ENCODE measurements at places on chromosomes 3 and 15.
A peak's percentile ranks its signal among the peaks of the same experiment; 100 is the strongest.

- no peak for DNase-seq
Measured at GRCh38 chr3:125054449-125055329, 1.1 kb downstream of the HEG1 start.

GRCh38 chr3:121072133-121072532 is 164.1 kb downstream of the STXBP5L start:
- no peak for DNase-seq

DNA sequence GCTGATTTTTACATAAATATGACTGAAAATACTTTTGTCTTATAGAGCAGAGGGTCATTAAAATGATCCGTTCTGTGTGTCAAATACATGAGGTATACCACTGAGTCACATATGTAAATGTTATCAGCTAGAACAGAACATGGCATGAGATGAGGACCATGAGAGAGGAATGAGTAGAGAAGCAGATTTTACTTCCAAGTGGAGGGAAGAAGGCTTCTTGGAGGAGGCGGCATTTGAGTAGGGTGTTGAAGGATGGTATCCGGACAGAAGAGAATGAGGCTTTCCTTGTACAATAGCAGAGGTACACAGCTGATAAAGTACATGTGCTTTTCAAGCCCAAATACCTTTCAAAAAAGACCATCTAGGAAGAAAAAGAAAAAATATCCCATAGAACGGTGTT is 4.8 kb downstream of the LIPC start:
- DNase-seq = no peak

DNA sequence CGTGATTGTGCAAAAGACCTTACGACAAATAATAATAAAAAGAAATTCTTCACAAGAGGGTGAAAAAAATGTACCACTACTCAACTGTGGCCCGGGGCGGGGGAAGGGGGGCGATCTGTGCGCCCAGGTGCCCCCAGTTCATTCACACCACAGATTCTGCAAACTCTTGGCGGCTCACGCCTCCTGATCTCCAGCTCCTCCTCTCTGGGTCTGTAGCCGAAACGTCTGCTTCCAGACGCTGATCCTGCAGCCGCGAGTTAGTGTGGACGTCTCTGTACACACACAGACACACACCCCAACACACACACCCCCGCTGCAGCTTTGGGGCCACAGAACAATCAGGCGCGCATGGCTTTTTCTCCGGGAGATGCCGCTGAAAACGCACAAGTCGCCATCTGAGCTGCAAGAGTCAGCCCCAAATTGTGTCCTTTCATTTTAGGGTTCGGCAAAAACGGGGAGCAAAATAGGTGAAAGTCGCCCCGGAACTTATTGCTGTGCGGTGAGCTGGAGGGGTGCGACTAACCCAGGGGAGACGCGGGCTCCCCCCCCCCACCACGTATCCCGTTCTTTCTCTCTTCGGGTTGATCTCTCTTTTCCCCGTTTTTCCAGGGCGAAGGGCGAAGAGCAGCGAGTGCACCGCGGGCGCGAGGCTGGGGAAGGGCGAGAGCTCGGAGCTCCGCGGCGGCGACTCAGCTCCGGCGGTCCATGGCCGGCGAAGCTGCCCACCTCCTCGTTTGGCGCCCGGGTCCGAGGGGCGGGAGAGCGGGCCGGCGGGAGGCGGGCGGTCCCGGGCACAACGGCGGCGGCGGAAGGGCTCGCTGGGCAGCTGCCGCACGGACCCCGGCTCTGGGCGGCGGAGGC is 505 bp upstream of the WNT5A start:
- no peak for DNase-seq

DNA sequence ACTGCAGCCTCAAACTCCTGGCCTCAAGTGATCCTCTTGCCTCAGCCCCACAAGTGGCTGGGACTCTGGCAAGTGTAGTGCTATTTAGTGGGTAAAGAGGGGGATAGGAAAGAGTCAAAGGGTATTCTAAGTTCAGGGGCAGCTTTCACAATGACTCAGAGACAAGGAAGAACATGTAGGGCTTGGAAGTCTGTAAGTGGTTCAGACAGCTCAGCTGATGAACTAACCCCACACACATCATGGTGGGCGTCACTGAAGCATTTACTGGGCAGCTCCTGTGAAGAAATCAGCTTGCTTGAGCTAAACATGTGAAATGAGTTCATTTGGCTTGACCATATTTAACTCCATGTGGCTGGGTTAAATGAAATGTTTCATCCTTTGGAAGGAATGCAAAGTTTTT is 34.6 kb upstream of the THSD4 start:
- no peak for DNase-seq

GRCh38 chr3:156674911-156675829 is 780 bp downstream of the TIPARP start:
- DNase-seq = no peak

DNA sequence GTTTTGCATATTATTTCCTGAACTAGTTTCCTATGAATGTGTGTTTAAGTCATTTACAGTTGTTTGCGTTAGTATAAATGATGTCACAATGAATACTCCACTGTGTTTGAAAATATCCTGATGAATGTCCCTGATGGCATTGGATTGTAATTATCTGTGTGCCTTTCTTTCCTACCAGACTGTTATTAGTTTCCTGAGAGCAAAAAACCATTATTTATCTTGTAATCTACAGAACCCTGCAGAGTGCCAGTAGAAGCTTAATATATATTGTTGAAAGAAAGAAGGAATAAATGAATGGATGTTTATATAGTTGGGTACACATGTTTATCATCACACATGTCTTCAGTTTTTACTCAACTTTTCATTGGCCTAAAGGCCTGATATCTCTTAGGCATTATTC is 312.6 kb downstream of the AGBL1 start:
- no peak for DNase-seq

- no peak for DNase-seq
Measured at GRCh38 chr15:92097474-92098178, 244.1 kb downstream of the SLCO3A1 start.

DNA sequence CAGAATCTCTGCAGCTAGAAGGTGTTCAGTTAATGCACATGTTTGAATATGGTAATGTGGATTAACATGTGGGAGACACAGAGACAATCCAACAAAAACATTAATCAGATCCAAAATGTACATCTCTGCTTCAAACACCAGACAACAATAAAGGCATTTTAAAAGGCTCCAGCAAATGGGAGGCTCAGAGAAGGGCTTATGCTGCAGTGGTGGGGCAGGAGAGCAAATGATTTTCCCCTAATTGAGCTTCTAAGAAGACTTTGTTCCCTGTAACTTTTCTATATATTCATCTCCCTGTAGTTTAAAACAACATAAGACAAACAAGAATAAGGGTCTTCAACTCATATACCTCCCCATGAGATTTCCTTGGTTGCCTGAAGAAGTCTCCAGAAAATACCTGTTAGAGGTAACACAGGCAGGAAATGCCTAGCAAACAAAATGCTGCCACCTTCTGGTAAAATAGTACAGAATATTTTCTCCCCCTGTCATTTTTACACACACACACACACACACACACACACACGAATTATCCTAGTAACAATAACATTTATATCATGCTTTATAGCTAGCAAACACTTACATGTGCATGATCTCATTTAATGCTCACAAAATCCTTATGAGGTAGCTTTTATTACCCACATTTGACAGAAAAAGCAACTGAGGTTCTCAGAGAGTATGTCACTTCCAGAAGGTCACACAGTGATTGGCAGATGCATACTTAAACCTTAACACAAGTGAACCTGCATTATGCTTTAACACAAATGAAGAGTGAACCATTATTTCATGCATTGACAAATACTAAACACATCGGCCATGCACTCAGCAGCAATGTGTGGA is 123.4 kb upstream of the MB21D2 start:
- DNase-seq = peak; percentile 16

DNA sequence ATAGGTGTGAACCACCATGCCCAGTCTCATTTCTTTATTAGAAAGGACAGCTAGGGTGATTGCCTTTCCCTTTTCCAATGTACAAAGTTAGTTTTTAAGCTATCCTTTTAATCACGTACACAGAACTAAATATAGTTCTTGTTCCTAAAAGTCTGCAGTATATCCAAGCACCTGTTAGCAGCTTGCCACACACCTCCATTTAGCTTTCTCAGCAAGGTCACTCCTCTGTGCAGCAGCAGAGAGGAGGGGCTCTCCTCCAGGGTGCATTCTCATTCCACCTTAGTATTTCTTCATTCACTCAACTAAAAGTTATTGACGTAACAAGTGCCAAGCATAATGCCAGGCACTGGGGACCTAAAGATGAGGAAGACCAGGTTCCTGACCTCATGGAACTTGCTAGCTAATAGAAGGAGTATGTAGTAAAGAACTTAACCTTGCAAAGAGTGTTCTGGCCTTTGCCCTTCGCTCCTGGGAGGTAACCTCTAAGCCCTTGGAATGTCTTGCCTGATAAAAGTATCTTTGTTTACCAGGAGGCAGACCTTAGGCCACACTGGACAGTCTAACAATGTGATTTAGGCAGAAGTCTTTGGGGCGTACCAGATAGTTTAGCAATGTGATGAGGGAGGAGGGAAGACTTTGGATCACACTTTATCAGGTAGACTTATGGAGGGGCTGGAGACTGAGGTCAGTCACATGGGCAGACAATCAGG is 12.7 kb upstream of the PTPN9 start:
- DNase-seq = no peak

- no peak for DNase-seq
Measured at GRCh38 chr15:40754574-40754882, 526 bp downstream of the RMDN3 start.

GRCh38 chr15:68667800-68668625 is 89.2 kb downstream of the CORO2B start:
- no peak for DNase-seq

- DNase-seq = no peak
Measured at GRCh38 chr3:114308830-114309229, 15.0 kb downstream of the TIGIT start.

GRCh38 chr3:51388286-51389029 is 2.6 kb upstream of the RBM15B start:
- DNase-seq = no peak

- DNase-seq = no peak
Measured at GRCh38 chr3:141388823-141389621, 20.7 kb downstream of the ZBTB38 start.

GRCh38 chr3:38019658-38020341 is 9.6 kb downstream of the PLCD1 start:
- DNase-seq = no peak

DNA sequence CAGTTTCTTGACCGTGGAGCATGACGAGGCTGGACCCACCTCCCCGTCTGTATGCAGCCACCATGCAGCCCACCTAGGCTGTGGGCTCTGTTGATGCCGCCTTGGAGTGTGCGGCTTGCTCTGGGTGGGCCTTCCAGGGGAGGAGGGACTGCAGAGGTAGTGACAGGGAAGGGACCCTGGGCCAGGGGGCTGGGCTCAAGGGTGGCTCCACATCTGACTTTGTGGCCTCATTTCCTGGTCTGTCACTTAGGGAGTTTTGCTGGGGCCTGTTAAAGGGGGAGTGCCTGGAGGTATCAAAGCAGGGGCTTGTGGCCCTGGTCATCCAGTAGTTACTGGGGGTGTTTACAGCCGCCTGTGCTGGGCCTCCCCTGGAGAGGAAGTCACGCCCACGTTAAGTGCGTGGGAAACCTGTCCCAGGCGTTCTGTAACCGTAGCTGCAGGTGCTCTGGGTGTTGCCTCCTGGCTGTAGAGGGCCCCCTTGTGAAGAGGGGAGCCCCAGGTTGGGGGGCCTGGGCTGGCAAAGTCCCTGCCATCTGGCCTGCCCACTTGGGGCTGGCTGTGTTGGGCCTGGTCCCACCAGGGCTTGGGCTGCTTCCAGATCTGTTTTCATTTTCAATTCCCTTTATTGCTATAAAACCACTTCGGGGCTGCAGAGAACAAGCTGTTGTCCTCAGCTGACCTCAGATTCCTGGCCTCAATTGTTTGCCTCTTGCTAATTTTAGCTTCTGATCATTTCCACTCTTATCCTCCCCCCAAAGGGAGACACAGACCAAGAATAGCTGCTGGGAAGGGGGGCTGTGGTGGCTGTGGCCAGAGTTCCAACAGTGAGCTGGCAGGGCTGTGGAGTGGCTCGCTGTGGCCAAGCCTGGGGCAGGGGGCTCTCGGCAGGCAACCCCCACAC is 26.5 kb downstream of the KLF13 start:
- peak; percentile 33 for DNase-seq

DNA sequence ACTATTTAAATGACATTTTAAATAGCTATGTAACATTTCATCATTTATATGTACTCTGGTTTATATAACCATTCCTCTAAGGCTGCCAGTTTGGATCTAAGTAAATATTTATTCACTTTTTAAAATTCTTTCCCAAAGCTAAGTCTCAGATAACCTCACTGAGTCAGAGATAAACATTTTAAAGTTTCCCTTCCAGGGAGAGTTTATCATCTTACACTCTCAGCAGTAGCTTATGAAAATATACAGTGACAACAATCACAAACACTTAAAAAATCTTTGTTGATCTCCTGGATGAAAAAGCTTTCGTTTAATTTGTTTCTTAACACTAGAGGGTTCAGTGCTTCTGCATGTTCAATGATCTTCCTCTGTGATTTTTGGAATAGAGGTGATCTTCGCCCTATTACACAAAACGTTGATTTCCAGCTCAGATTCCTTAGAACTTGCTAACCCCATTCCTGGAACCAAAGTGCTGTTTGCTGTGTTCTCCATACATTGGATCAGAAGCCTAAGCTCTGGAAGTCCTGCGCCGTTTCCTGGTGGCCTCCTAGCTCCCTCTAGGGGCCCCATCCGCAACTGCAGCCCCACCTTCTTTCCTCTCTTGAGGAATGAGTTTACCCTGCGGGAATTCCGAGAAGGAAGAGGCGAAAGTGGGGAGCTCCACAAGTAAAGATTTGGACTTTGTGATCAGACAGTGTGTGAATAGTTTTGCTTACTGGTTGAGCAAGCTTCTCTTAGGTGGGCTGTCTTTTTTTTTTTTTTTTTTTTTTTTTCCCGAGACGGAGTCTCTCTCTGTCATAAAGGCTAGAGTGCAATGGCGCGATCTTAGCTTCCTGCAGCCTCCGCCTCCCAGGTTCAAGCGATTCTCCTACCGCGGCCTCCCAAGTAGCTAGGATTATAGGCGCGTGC is 29.3 kb upstream of the SACM1L start:
- DNase-seq = no peak

DNA sequence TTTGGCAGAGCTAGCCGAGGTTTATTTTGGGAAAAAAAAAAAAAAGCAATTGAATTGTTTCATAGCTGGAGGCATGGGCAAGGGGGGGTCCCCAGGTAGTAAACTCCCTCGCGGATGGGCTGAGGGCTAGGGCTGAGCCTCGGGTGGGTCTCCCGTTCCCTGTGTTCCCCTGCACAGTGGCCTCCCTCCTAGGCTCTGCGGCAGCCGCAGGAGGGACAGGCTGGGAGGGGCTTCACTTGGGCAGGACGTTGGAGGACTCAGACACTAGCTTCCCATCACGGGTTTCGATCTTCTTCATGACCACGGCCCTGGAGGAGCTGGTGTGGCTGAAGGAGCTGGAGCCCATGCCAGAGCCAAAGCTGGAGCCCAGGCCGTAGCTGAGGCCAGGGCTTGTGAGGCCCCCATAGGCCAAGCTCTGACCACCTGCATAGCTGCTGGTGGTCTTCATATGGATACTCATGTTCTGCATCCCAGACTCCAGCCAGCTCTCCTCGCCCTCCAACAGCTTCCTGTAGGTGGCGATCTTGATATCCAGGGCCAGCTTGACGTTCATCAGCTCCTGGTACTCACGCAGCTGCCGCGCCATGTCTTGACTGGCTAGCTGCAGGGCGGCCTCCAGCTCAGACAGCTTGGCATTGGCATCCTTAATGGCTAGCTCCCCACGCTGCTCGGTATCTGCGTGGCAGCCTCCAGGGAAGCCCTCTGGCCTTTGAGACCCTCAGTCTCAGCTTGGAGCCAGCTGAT is 64.0 kb upstream of the CDAN1 start:
- no peak for DNase-seq

GRCh38 chr15:52567871-52568600 is 794 bp downstream of the ARPP19 start:
- DNase-seq = no peak

GRCh38 chr3:181687190-181687589 is 24.5 kb upstream of the SOX2 start:
- no peak for DNase-seq
